Stimulated activated CD4-positive, alpha-beta T cell treated with anti-CD3 and anti-CD28 coated beads, Interleukin-15, amount 100 ng/mL, for 48 hours (primary cell): ENCODE measurements at places on chromosomes 4 and X.

DNA sequence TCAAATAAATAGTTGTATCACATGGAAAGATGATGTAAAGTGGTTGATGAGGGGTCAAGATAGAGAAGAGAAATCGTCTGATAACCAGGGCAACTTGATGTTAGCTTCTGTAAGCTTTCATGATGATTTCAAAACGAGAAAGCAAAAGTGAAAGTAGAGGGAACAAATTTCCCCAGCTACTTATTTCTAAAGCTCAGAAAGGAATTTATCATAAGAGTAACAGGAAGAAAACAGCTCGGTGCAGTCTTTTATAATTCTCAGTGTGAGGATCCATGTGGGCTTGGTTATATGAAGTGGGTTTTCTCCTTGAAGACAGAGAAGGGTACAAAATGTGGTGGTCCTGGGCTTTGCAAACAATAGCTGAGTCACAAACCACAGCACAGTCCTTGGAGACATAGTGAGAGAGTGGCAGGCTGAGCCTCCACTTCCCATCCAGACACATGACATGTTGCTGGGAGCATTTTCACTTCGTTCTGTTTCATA, 32.1 kb upstream of the GLRA2 start:
- no peak for DNase-seq

DNA sequence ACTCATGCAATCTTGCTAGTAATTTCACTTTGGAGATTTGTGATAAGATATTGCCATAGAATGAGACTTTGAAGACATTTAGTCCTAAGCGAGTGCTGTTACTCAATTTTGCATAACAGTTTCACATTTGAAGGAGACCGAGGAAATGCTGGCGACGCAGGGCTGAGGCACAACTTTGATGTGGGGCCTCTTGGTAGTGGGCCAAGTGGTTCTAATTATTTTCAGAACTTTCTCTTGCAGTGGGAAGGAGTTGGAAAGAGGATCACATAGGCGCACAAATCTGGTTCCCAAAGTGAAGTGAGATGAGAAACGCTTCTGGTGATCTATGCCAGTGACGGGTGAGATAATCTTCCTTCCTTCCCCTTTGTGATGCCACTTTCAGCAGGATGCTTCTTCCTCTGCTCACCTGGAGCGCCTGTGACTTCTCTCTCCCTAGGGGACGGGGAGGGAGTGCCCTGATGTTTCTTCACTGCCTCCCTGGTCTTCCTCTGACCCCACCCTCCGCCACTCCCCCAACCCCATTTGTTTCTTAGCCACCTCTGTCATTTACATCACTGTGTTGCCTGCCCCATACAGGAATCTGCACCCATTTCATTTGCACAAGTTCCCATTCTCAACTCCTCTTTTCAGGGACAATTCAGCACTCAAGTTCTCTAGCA, 138.9 kb upstream of the MID1 start:
- DNase-seq = no peak

GRCh38 chr4:111562826-111563225, 582.4 kb upstream of the FAM241A start:
- no peak for DNase-seq

GRCh38 chr4:85127653-85128052, 161.2 kb upstream of the WDFY3 start:
- DNase-seq = no peak

- DNase-seq = no peak
Observed at GRCh38 chr4:114366368-114366767, 232.2 kb upstream of the UGT8 start.

- no peak for DNase-seq
Observed at GRCh38 chr4:9962611-9963314, 58.5 kb downstream of the SLC2A9 start.

- DNase-seq = no peak
Observed at GRCh38 chr4:125836597-125837195, 521.9 kb downstream of the FAT4 start.

DNA sequence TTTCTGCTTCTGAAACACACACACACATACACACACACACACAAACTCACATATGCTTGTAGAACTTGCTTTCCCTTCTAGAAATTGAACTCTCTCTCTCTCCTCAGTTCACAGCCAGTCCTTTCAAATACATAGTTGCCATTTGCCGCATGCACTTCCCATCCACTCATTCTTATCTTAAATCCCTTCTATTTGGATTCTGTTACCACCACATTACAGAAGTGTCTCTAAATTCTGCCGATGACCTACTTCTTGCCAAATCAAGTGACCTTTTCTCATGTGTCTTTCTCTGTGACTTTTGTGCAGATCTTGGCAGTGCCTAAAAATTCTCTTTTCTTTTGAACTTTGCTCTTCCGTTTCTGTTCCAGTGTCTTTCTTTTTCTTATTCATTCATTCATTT, 7.5 kb upstream of the MYOZ2 start:
- DNase-seq = no peak

DNA sequence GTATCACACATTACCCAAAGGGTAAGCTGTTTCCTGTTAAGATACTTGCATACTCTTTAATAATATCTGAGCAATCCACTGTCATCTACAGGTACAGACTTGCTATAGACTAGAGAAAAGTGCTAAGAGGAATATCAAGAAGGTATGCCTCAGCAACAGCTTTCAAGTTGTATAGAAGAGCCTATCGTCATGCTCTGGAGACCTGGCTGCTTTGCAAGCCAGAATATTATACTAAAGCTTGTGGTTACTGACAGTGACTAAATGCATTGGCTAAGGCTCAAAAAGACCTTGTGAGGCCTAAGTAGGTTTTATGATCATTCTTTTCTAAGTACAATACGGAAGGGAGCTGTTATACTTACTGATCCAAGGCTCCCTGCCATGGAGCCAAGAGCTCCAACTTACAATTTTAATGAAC, 11.3 kb downstream of the LAMP2 start:
- DNase-seq = no peak

- DNase-seq = no peak
Observed at GRCh38 chr4:107094332-107094731, 58.2 kb upstream of the DKK2 start.
